ENCODE measurements at places on chromosomes 11 and 22.

DNA sequence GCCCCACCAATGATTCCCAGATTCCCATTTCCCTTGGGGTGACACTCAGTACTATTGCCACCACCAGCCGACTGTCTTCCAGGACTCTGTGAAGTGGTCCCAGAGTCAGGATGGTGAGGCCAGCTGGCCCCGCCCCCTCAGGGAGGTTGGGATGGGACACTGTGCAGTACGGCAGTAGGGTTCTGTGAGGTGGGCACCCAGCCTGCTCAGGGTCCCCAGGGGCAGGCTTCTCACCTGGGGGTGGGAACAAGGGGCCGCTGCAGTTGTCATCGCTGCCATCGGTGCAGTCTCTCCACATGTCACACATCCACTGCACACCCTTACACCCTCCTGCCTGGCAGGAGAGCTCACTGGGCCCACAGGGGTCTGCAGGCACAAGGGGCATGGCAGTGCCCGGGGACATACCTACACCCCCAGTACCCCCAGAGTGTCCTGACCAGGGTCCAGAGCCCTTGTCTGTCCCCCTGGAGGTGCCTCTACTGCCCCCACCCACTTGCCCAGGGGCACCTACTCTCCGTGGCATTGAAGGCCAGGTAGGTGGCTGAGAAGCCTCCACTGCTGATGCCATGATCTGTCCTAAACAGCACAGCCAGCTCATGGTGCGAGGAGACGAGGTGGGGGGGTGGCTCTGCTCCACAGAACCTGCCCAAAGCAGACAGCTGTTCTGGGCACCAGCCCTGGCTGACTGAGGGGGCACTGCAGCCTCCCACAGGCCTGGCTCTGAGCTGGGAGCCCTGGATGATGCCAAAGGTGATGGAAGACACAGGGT lies 1.9 kb upstream of the C1QTNF5 start:
- DNase-seq = no peak

DNA sequence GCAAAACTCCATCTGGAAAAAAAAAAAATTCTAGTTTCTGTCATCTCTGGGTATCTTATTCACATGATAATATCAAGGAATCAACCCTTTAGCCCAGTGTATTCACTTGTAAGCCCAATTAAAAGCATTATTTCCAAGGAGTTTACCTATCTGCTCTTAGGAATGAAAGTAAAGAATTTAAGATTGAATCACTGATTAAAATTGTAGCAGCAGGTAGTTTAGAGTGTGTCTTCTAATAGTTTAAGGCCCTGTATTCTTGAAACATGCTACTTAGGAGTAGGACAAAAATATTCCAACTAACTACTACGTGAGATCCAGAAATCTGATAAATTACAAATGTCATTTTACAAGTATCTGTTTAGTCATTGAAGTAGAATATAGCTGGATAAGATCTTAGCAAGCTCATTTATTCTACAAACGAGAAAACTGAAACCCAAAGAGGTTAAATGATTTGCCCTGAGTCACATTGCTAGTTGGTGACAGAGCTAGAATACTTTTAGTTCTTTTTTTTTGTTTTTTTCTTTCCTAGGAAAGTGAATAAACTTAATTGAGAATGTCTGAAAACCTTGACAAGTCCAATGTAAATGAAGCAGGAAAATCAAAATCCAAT lies 4.0 kb downstream of the TCP11L1 start:
- DNase-seq = no peak

DNA sequence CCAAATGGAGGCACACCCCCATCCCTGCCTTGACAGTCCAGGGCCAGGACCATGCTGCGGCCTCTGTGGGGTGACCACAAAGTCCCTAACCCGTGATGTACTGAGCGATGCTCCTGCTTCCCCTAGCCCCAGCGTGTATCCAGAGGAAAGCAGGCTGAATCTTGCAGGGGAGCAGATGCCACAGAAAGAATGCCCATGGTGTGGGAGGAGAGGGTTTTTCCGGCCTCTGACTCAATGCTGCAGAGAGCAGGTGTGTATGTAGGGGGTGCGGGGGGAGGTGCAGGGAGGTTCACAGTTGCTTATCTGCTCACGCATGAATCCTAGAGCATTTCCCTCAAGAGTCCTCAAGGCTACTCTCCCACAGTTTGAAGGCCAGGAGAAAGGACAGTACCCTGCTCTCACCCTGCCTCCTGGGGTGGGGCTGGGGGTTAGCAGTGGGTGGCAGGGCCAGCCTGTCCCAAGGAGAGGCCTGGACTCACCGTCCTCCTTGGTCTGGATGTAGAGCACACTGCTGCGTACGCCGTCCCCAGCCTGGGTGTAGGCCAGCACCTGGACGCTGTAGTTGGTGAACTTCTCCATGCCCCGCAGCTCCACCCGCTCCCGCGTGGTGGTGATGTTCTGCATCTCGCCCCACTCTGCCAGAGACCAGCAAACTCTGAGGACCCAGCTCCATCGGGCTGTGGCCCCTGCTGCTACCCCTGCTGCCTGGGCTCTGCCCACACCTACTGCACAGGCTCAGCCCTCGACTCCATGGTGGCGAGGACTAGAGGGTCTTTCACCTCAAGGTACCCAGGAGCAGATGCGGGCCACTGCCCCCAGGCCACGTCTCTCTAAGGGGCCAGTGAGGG lies 130.8 kb downstream of the CEP164 start:
- no peak for DNase-seq

- no peak for DNase-seq
Observed at GRCh38 chr22:33220476-33221080, 162.4 kb upstream of the SYN3 start.

DNA sequence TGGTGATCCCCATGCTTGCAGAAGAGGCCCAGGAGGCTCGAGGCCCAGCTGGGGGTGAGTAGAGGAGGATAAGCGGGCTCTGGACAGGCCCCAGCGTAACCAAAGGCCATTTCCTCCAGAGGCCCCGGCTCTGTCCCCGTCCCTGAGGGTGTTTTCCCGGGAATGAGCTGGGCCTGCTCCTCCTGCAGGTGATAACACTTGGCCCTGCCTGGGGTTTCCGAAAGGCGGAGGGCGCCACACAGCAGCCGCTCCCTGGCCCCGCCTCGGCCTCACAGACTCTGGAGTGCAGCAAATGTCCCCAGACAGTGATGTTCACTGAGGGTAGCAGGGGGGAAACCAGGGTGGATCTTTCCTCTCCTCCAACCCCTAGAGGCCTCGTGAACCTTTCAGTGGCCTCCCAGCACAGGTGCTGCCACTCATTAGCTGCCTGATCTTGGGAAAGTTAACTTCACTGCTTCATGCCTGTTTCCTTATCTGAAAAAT lies 10.5 kb upstream of the MGAT3 start:
- no peak for DNase-seq

DNA sequence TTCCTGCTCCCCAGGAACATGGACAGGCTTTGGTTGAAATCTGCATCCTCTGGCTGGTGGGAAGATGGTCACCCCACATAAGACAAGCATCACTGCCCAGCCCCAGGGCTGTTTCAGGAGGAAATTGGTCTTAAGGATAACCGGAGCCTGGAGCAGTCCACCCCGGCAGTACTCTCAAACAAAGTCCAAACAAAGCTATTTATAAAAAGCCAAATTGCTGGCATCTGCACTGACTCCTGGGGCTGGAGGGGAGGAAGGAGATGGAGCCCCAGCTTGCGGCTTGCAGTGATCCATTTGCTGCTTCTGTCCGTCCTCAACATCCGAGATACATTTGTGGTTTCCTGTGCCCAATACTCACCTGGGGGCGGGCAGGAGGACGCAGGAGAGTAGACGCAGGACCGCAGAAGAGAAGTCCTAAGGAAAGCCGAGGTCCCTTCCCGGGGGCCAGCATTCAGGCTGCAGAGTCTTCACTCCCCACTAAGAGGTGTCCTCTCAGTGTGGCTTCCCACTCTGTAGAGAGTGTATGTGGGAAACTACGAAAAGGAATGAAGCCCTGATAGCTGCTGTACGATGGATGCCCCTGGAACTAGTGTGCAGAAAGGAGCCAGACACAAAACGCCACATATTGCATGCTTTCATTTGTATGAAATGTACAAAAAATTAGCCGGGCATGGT lies 107.3 kb upstream of the FGF3 start:
- DNase-seq = no peak

GRCh38 chr22:19080853-19081252 lies 41.4 kb downstream of the DGCR2 start:
- no peak for DNase-seq

GRCh38 chr22:23196165-23196564 lies 15.9 kb downstream of the BCR start:
- no peak for DNase-seq

DNA sequence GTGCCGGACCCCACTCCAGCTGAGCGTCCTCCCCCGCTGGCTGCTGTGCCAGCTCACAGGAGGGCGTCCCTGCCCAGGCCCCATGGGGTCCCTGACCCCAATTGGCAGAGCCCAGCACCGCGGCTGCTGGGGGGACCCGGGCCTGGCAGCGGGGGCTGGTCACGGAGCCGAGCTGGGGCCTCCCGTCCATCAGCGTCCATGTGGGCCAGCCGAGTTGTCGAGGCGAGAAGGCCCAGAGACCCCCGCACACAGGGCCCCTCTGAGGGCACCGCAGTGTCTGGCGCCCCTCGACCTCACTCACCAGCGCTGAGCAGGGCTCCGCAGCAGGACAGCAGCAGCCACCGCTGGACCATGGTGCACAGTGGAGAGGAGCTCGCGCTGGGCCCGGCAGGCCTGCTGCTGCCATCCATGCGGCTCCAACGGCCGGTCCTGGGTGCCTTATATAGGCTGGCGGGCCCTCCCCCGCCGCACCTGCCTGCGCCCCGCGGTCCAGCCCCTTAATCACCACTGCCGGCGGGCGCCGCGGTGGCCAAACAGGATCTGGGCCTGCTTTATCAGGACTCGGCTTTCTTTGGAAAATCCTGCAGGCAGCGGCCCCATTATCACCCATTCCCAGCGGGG lies at the start of gene MUC6:
TSS of gene MUC6 (minus strand) at position 416 of the 621 bp plus-strand sequence. CDS start at position 353, 63 bp downstream.
- no peak for DNase-seq

DNA sequence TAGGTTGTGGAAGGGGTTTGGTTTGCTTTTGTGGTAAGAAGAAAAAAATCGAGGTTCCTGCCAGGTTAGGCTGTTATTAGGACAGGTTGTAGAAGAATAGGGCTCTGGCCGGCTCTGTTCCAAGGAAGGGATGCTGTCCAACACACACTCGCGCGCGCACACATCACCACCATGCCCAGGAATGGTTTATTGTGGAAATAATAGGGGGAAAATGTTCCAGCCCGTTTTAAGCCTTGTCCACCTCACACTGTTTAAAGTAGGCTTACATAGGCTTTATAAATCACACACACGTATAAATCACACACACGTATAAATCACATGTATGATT lies 1.2 kb upstream of the ARHGAP20 start:
- no peak for DNase-seq

GRCh38 chr11:32931606-32932005 lies 39.0 kb downstream of the QSER1 start:
- DNase-seq = no peak

DNA sequence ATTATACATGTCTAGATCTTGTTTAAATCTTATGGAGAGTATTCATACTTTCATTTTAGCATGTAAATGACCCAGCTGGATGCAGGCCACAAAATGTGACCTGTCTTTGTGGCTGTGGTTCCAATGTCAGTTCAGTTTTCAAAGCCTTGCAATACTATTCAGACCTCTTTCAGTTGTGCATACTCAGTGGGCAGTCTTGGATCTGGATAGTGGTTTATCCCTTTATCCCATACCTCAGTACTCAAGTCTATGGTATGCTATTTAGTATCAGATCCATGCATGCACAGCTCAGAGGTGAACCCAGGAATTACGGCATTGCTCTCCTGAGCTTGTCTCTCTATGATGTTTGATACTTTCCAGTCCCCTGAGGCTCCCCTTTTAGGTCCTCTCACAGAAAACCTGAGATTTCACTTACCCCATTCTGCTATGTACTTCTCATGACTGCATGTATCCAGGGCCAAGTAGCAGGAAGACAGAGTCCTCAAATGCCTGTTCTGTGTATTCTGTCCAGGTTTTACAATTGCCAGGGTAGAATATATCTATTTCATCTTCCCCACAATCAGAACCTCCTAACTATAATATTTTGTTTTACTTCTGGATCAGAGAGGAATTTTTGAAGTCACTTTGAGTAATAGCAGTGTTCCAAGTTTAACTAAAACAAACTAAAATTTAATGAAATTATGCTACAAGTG lies 6.9 kb upstream of the P4HA3 start:
- DNase-seq = no peak

- DNase-seq = no peak
Observed at GRCh38 chr11:69173925-69174581, 18.3 kb downstream of the SMIM38 start.

GRCh38 chr11:5226732-5227310 lies at the start of gene HBB:
Gene HBB, minus strand, starts transcription at chr11:5227071. Its CDS starts 50 bp downstream, at chr11:5227021.
- no peak for DNase-seq

DNA sequence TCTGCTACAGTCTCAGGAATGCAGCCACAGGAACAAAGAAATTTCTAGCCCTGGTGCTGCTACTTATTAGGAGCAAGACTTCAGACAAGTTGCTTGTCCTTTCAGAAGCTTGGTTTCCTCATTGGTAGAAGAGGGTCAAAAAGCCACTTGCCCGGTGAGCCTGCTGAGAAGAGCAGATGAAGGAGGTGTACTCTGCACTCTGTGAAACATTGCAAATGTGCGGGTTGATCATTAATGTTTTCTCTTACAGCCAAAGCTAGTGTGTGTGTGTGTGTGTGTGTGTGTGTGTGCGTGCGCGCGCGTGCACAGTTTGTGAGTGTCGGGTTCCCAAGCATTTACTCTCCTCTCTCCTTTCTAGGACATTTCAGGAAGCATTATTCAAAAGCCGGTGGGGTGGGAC lies 86.3 kb upstream of the NNMT start:
- DNase-seq = no peak

GRCh38 chr11:10857459-10857708 lies 469 bp downstream of the ZBED5 start:
- DNase-seq = no peak
